ENCODE measurements at places on chromosomes 7 and 10.

DNA sequence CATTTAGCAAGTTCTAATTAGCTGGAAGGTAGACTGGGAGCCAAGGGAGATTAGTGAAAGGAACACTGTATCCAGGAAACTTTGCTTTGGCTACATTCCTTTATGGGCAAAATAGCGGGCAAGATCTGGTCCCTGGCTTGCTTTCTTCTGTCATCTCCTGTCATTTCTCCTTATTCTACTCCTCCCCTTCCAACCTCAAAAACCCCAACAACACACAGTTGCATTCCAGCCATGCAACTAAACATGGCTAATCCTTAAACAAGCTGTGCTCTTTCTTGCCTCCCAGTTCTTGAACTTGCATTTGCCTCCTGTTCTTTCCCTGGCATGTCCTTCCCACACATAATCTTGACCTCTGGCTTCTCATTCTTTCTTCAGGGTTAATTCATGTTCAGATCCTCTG, 59.5 kb upstream of the CDCA7L start:
- no peak for ATAC-seq

GRCh38 chr7:6634021-6634420, 3.1 kb upstream of the ZNF316 start:
- no peak for ATAC-seq

GRCh38 chr7:140327261-140327661, 71.1 kb downstream of the SLC37A3 start:
- no peak for ATAC-seq

- ATAC-seq = no peak
Measured at GRCh38 chr7:39073432-39073831, 95.7 kb downstream of the POU6F2 start.

- no peak for ATAC-seq
Measured at GRCh38 chr10:33082373-33082895, 124.4 kb upstream of the ITGB1 start.

Measured in esophagus mucosa (tissue), 1 donor.